Activated T-cell treated with anti-CD3 and anti-CD28 coated beads, Interleukin-2, amount 50 U/mL, for 4 hours (primary cell): ENCODE measurements at places on chromosomes 12 and 14. TPM values are rescaled to one million over a fixed set of nuclear protein-coding genes. Genes with fewer than 3 reads are reported as not detected.

Gene AMN
- total RNA-seq, result 2.2 TPM

Gene ACSM4
- total RNA-seq, result not detected

Gene PRKD1
- total RNA-seq, result not detected

Gene PROX2
- total RNA-seq, result 0.13 TPM

Gene TRHDE
- not detected for total RNA-seq
